ENCODE measurements at places on chromosomes 11 and 22.

GRCh38 chr22:50479721-50480120 lies 1.6 kb upstream of the ADM2 start:
- no peak for DNase-seq

GRCh38 chr11:12137938-12138731 lies 27.7 kb downstream of the MICAL2 start:
- no peak for DNase-seq

DNA sequence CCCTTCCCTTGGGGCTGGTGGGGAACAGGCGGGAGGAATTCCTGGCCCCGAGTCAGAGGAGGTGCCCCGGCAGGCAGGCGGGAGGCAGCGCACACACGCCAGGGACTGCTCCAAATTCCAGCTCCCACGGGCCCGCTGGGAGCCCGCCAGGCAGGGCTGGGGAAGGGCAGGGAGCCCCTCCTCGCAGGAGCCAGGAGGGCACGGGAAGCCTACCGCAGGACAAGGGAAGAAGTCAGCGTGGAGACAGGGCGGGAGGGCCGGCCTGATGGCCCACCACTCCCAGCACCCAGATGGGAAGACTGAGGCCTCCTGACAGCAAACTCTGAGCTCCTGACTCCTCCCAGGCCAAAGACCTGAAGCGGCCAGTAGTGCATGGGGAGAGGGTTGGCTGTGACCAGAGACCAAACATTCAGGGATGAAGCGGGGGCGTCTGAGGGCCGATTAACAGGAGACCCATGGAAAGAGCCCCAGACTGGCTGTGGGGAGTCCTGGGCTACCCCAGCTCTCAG lies 22.4 kb downstream of the RPL3 start:
- no peak for DNase-seq

GRCh38 chr11:122516686-122517085 lies 138.8 kb upstream of the UBASH3B start:
- no peak for DNase-seq

DNA sequence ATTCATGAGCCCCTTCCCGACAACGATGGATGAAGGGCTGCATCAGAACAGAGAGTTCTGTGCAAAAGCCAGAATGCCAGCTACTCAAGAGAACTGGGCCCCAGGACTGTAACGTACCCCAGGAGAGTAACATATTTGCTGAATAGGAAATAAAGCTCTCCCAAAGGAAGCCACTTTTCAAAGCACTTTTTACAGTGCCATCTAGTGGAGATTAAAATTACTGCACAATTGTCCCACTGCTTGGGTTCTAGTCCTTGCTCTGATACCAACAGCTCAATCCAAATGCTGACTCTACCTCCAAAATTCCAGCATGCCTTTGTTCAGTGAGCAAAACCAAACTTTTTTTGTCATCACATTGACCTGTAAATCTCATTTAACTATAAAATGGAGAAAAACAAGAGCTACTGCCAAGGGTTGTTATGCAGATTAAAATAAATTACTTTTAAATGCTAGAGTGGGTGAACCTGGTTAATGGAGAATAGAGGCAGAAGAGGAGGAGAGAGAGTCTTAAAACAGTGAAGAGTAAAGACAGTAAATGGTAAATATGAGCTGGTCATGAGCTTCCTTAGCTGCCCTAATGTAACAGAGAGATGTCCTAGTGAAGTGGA lies 87.6 kb upstream of the FSHB start:
- no peak for DNase-seq

- DNase-seq: no peak
Measured at GRCh38 chr22:49070501-49070900, 757.2 kb downstream of the BRD1 start.

DNA sequence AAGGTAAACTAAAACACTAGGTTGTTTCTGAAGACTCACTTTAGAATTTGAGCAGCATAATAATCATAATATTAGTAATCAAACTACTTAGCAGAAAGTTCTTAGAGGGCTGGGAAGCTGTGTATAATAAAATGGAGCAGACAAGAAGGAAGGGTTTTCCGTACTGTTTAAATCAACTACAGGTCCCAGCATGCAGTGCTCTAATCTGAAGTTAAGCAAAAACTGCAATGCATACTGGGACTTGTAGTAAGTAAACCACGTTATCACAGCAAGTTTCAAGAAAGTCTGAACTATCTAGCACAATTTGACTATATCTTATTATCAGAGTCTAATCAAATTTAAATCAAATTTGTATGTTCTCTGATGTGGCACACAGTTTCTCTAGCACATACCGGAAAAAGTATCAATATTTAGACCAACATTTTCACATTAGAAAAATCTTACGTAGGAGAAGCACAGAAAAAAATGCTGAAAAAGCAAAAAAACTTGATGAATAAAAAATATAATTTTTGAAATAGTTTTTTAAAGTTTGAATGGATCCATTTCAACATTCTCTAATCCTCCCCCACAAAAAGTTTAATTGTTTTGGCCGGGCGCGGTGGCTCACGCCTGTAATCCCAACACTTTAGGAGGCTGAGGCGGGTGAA lies 8.2 kb downstream of the PHF21A start:
- no peak for DNase-seq

DNA sequence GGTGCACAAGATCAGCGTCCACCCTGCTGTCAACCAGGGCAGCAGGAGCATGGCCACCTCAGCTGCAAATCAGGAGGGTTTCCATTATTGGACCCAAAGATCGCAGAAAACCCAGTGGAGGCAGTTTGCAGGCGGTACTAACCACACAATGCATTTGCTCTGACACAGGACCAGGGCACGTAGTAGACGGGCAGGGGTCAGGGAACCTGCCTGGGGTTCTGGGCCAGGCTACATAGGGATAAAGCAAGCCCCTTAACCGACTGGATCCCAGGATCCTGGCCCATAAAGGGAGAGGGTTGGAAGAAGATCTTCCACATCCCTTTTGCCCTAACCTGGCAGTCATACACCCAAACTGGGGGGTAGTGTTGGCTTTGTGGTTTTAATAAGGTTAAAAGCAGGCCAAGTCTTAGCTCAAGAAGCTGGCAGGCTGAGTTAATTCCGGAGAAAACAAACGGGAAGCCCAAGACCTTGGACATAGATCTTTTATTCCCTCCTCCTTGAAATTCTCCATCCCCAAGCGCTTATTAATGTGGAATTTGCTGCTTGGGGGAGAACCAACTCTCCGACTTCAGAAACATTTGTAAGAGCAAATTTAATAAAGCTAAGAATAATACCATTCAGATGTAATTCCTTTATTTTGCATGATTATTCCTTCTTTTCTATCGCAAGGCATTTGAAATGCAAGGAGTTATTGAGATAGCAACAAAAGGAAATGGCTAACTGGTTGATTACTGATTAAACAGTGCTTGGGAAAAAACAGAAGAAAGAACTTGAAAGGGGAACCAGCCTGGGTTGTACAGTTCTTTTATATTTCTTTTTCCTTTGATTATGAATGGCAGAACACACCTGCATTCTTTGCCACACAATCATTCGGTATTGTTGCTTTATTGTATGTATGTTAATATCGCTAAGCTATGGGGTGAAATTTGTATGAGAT lies 6.3 kb upstream of the ARHGAP8 start:
- no peak for DNase-seq

DNA sequence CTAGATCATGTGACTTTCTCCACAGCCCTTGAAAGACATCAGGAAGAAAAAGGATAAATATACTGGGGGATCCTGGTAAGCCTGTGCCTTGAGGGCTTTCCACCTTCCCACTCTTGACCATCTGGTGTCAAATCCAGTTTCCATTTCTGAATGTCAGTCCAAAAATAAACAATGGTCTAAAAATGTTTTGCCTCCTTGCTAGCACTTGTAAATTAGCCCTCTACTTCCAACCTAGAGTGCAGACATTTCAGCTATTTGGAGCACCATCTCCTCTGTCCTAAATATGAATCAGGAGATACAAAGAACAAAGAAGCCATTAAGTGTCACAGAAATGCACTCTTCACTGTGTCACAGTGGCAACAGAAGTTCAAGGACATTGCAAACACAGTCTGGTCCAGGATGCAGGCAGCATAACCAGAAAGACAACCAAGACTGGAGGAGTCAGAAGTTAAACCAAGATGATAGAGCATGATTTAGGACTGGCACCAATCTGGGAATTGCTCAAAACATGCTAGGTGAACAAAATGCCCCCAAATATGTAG lies 88.1 kb downstream of the CCDC34 start:
- no peak for DNase-seq

GRCh38 chr11:16352707-16353106 lies 3.6 kb downstream of the SOX6 start:
- no peak for DNase-seq

GRCh38 chr22:31235081-31235480 lies 23.0 kb downstream of the LIMK2 start:
- DNase-seq: no peak

DNA sequence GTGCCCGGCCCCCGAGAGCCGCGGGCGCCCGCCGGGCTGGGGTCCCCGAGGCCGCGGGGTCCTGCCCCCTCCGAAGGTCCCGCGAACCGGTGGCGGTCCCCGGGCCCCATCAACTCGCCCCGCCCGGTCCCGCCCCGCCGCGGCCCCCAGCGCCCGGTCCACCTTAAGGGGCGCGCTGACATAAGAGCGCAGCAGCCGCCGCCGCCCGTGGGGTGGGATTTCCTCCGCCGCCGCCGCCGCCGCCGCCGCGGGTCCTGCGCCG lies at the start of gene ZDHHC8:
Gene ZDHHC8, plus strand, starts transcription at position 208 of the 262 bp plus-strand sequence. CDS start 144 bp downstream, outside the sequence.
- no peak for DNase-seq

GRCh38 chr11:69444381-69445130 lies 36.9 kb upstream of the LINC01488 start:
- DNase-seq: no peak

- DNase-seq: no peak
Measured at GRCh38 chr11:76802621-76803020, 19.5 kb downstream of the TSKU start.

- DNase-seq: no peak
Measured at GRCh38 chr11:116267146-116267545, 505.6 kb downstream of the BUD13 start.

DNA sequence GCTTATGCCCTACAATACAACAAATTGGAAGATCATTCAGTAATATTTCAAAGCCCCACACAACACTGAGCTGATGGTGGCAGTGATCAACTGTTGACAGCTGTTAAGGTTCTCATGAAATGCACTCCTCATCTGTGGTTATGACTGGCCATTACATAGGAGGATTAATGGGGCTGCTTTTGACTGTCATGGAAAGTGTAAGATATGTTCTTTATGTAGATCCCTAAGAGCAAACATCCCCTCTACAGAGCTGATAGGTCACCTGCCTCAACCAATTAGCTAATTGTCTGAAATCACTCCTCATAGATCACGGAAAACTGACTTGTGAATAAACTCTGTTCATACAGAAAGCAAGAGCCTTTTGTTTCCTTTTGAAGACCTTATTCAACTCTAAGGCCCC lies 78.1 kb downstream of the GAB2 start:
- no peak for DNase-seq

GRCh38 chr11:8801121-8801520 lies 109.9 kb upstream of the AKIP1 start:
- DNase-seq: no peak

DNA sequence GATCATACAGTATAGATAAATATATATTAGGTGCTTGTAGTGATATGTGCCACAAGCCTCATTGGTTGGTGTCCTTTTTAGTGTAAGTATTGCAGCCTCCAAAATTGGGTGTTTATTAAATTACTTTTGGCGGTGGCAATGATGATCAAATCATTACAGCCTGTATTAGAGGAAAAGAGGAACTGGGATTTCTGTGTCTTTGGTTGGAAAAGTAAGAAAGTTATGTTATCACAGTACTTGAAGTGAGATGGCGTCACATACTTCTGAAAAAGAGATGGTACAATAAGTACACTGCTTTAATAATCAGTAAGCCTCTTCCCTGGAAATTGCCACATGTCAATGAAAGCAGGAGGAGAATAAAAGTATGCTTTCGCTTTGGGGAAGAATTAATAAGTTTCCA lies 523 bp upstream of the MPZL3 start:
- no peak for DNase-seq

GRCh38 chr11:92278791-92279433 lies 54.3 kb downstream of the FAT3 start:
- no peak for DNase-seq

DNA sequence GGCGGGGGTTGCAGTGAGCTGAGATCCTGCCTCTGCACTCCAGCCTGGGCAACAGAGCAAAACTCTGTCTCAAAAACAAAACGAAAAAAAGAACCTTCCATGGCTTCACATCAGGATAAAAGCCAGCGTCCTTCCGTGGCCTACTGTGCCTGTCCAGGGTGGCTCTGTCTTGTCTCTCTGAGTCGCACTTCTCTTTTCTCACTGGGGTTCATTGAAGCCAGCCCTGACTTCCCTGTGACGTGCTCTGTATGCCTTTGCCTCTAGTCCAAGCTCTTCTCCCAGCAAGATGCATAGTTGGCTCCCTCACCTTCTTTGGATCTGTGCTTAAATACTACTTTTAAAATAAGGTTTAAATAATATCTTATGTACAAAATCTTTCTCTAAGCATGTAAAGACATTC lies 11.6 kb downstream of the ATXN10 start:
- no peak for DNase-seq

GRCh38 chr11:27839226-27839913 lies 139.1 kb upstream of the BDNF start:
- DNase-seq: no peak

- no peak for DNase-seq
Measured at GRCh38 chr11:128767591-128768001, 73.7 kb downstream of the FLI1 start.

GRCh38 chr11:126407101-126407521 lies 51.6 kb downstream of the ST3GAL4 start:
- no peak for DNase-seq

DNA sequence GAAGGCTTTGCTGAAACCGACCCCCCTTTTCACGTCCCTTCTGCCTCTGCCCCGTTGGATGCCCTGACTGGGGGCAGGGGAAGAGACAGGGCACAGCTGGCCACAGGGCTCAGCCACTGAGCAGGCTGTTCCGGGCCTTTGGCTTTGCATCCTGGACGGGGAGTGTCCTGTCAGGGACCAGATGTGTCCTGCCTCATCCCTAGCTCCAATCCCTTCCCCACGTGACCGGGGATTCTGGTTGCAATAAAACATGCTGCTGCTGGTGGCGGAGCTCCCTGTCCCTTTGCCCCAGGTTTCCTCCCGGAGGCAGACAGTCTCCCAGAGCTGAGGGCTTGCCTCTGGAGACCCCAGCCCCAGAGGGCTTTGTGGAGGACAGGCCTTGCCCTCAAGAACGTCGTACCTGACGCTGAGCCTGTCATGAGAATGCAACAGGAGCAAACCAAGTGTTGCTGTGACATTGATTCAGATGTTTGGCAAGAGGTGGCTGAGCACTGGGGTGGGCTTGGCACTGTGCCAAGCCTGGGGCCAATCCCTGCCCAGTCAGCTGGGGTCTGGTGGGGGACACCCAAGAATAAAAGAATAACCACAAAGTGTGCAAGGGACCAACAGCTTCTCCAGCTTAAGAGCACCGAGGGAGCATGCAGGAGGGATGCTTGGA lies 7.3 kb downstream of the CDC42EP2 start:
- DNase-seq: no peak

DNA sequence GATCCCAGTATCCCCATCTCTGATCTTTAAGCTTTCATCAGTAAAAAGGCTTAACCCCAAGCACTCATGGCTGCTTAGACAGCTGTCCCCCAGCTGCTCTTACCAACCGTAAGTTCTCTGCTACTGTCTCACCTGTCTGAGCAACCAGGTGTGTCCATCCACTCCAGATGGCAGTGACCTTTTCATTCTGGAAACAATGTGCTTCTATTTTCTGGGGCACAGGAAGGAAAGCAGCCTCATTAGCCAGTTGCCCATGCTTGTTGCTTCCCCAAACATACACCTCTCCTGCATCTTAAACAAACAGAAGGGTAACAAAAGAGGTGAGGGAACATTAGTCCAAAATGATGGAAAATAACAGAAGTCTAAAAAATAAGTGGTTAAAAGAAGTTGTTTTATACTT lies 24.4 kb downstream of the SERGEF start:
- DNase-seq: no peak

Measured in stimulated activated CD4-positive, alpha-beta T cell treated with anti-CD3 and anti-CD28 coated beads, TNF-alpha, amount 100 ng/mL, for 24 hours (primary cell).